Transverse colon (tissue), 4 donors: ENCODE measurements at places on chromosomes 7 and 10. TPM values are rescaled to one million over a fixed set of nuclear protein-coding genes. Genes with fewer than 3 reads are reported as not detected.

GRCh38 chr10:3478153-3478552 is 305.6 kb upstream of the PITRM1 start:
- no peak overlapping the region for H3K27ac ChIP-seq
- peaks cover 11% of the 10 kb centered on the region for H3K4me1 ChIP-seq
- no peaks in the 10 kb centered on the region for H3K36me3 ChIP-seq
- no peak overlapping the region for H3K4me3 ChIP-seq
- no peak for DNase-seq

- no peak for DNase-seq
- H3K27me3 ChIP-seq: no peaks in the 10 kb centered on the region
- H3K4me1 ChIP-seq: no peaks in the 10 kb centered on the region
- H3K36me3 ChIP-seq: no peaks in the 10 kb centered on the region
Measured at GRCh38 chr7:118311121-118311836, 86.8 kb downstream of the ANKRD7 start.

GRCh38 chr7:155464948-155465739 is 7.2 kb downstream of the EN2 start:
- H3K36me3 ChIP-seq: no peaks in the 10 kb centered on the region
- H3K27ac ChIP-seq: no peak overlapping the region
- no peak overlapping the region for H3K4me3 ChIP-seq
- no peak for DNase-seq

DNA sequence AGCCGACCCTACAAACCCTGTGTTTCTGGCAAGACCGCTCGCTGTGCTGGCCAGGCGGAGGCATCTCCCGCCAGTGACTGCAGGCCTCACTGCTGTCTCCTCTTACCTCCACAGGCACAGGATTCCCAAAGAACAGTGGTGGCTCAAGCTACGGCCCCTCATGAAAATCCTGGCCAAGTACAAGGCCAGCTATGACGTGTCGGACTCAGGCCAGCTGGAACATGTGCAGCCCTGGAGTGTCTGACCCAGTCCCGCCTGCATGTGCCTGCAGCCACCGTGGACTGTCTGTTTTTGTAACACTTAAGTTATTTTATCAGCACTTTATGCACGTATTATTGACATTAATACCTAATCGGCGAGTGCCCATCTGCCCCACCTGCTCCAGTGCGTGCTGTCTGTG is 36.2 kb downstream of the PITRM1 start:
- no peaks in the 10 kb centered on the region for H3K4me1 ChIP-seq
- H3K36me3 ChIP-seq: peaks cover 42% of the 10 kb centered on the region
- DNase-seq: no peak

- no peaks in the 10 kb centered on the region for H3K4me1 ChIP-seq
- no peak overlapping the region for H3K4me3 ChIP-seq
- no peak for DNase-seq
- H3K36me3 ChIP-seq: no peaks in the 10 kb centered on the region
- no peaks in the 10 kb centered on the region for H3K27me3 ChIP-seq
Measured at GRCh38 chr10:28250782-28251181, 52.1 kb downstream of the MPP7 start.

DNA sequence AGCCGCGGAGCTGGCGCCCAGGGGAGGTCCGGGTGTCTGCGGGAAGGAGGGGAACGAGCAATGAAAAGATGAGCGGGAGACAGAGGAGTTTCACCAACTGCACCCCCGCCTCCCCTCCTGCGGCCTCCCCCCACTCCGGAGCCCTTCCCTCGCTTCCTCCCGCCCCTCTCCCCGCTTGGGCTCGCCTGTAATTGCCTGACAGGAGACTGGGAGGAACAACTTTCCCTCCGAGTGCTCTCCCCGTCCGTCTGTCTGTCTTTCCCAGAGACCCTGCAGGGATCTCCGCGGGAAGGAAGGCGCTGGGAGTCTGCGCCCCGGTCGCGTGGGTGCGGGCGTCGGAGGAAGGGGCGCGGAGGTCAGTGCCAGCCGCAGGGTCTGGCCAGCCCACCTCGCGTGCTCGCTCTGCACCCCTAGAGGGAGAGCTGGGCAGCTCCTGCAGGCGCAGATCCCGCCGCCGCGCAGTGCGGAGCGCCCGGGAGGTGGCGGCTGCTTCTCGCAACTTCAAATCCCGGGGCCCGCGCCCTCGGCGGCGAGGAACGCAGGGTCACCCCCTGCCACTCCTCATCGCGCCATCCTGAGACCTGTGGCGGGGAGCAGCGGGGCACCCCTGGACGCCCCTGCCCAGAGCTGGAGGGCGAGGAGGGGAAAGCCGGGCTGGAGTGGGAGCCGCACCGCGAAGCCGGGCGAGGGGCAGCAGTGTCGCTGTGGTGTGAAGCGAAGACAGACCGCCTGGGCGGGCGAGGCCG is 511 bp upstream of the NRP1 start:
- no peaks in the 10 kb centered on the region for H3K4me1 ChIP-seq
- H3K36me3 ChIP-seq: no peaks in the 10 kb centered on the region
- H3K27me3 ChIP-seq: no peaks in the 10 kb centered on the region
- DNase-seq: peak; percentile 66
- peak overlapping the region; percentile 87 for H3K27ac ChIP-seq
- peak overlapping the region; percentile 51 for H3K4me3 ChIP-seq

DNA sequence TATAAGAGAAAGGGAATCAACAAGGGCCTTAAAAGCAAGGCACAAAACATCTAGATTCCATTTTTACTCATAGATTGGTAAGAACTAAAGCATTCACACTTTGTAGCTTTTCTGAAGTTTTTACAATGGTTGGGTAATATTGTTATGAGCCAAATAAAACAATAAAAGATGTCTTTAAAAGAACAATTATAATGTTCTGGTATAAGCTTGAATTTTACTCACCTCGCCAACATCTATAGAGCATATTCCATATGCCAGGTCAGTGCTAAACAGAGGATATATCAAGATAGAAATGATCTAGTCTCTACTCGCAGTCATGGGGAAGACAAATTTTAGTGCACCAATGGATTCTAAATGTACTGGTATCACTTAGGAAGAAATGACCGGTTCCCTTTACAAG is 11.9 kb downstream of the STEAP1 start:
- H3K4me3 ChIP-seq: no peak overlapping the region
- H3K27ac ChIP-seq: peak overlapping the region; percentile 31
- no peaks in the 10 kb centered on the region for H3K27me3 ChIP-seq
- DNase-seq: no peak
- H3K36me3 ChIP-seq: no peaks in the 10 kb centered on the region

DNA sequence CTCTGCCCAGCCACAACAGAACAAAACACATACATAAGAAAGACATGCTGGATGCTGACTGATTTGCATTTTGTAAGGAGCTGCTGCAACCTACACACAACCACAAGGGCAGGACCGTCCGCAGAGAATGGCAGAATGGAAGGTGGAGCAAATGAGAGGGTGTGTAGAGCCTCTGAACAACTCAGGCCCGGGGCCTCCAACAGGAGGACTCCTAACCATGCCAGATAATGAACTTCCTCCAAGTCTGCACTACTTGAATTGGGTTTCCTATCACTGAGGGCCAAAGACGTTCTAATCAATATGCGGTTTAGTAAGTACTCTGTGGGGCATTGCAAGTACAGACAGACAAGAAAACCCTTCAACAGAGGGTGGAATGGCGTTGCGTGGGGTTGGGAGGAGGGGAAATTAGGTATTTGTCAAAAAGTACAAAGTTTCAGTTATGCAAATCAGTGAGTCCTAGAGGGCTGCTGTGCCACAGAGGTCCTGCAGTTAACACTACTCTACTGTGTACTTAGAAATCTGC is 14.6 kb downstream of the VOPP1 start:
- DNase-seq: no peak
- H3K27me3 ChIP-seq: no peaks in the 10 kb centered on the region
- H3K4me1 ChIP-seq: peaks cover 36% of the 10 kb centered on the region
- no peak overlapping the region for H3K4me3 ChIP-seq

- H3K4me3 ChIP-seq: no peak overlapping the region
- H3K36me3 ChIP-seq: no peaks in the 10 kb centered on the region
- no peak for DNase-seq
- H3K4me1 ChIP-seq: peaks cover 20% of the 10 kb centered on the region
- no peak overlapping the region for H3K27ac ChIP-seq
Measured at GRCh38 chr10:93378997-93379730, 103.0 kb downstream of the MYOF start.

GRCh38 chr10:5534051-5534821 is 9.5 kb downstream of the CALML3 start:
- H3K27me3 ChIP-seq: no peaks in the 10 kb centered on the region
- H3K27ac ChIP-seq: no peak overlapping the region
- peak; percentile 4 for DNase-seq
- no peaks in the 10 kb centered on the region for H3K36me3 ChIP-seq

DNA sequence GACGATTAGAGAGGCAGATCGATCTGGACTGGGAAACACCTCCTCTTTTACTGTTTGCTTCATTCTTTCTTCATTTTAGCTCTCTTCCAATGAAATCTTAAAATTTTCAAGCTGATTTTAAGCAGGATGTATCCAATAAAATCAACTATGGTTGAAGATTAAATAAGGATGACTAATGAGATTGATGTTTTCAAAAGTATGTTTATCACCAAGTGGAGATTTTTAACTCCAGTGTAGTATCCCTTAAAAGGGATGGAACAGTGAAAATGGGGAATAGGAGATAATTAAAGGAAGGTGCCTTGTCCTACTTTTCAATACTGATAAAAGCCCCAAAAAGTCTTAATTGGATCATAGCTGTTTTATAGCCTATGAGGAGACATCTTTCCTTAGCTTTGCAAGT is 11.6 kb upstream of the LIPF start:
- no peak overlapping the region for H3K4me3 ChIP-seq
- no peak for DNase-seq
- no peaks in the 10 kb centered on the region for H3K27me3 ChIP-seq
- H3K4me1 ChIP-seq: no peaks in the 10 kb centered on the region
- no peak overlapping the region for H3K27ac ChIP-seq

The ITPRIP gene
- 25.1 TPM for total RNA-seq

The MRPS16 gene
- 41.0 TPM for total RNA-seq

The WIPF3 gene
- total RNA-seq: not detected

The MSMB gene
- not detected for total RNA-seq

The UCMA gene
- not detected for total RNA-seq

The PLXDC2 gene
- total RNA-seq: 26.8 TPM

The TMEM213 gene
- not detected for total RNA-seq

The SPDYE16 gene
- not detected for total RNA-seq

The EEPD1 gene
- total RNA-seq: 32.2 TPM
